ENCODE measurements at places on chromosomes 7 and 10.

- DNase-seq, result no peak
Observed at GRCh38 chr10:47035171-47035818, 124.1 kb downstream of the PTPN20 start.

- no peak for DNase-seq
Observed at GRCh38 chr7:142868986-142869415, 14.1 kb downstream of the EPHB6 start.

DNA sequence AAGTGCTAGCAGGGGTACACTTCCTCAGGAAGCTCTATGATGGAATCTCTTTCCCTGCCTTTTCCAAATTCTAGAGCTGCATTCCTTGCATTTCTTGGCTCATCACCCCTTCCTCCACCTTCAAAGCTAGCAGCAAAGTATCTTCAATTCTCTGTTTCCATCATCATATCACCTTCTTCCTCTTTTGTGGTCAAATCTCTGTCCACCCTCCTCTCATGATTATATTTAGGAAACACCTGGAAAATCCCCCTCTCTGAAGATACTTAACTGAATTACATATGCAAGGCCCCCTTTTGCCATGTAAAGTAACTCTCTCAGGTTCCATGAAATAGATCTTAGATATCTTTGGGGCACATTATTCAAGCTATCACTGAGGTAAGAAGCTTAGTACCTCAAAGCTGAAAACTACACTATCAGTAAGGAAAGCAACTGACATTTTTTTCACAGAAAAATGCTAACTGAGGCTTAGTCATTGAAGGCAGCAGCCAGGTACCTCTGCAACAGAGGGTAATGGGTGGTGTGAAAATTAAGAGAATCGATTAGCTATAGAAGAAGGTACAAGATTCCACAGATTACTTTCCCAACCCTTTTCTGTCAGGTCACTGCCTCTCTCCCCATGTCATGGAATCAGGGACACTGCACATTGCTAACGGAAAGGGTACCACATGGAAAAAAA is 197.3 kb downstream of the MACC1 start:
- no peak for DNase-seq

DNA sequence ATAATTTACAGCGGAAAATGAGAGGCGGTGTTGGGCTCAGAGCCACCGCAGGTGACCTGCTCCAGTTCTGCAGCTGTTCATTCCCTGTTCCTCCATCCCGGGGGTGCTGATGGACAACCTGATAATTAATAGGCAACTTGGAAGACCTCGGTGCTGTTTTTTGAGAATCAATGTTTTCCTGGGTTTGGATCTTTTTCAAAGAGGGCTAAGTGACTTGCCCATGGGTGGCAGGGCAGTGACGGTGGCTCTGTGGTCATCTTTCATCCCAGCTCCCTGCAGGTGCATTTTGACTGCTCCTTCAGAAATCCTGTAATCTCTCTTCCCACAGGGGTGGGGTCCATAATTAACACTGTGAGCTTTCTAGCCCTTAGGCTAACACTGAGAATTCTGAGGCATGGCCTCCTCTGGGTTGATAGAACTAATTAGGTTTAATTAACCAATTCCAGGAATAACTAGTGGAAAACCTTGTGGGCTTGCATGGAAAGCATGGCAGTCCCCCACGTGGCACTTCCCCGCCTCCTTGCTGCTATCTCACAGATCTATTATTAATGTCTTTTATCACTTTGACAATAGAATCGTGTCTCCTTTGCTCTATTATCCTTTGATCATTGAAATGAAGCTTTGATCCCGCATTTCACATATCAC is 217.9 kb downstream of the GLRX3 start:
- no peak for DNase-seq

DNA sequence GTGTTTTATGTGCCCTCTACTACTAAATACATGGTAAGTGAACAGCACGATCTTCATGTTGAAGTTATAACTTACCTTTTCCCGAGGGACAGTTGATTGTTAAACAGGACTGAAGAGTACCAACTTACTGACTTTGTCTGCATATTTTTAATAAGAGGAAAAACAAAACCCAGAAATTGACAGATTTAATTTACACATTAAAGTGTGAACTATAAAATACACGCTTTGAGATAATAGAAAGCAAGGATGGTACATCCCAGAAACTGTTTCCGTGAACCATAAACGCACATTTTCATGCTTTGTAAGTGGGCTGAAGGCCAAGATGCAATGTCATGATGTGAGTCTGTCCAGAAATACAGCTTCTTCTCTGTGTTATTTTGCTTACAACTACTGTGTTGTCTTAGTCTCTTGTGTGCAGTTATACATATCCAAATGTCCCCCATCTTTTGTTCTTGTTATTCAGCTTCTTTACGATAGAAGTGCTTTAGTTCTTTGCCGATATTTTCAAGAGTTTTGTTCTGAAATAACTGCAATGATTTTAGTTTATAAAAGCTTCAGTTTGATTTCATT is 190.1 kb downstream of the MLLT10 start:
- DNase-seq, result no peak

DNA sequence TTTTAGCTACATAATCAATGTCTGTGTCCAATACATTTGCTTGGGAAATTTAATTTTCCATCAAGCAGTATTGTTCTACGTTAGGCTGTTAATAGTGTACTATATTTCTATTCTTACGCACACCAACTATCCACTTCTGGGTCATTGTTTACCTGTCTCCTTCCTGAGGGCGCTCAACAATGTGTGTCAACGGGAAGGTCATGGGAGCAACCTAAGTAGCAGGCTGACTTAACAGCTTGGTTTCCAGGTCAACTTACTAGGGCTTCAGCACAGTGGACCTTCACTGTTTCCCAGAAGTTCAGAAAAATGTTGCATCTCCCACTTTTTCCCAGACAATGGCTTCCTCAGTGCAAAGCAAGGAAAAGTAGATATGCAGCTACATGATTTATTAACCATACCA is 13.7 kb downstream of the THSD7A start:
- DNase-seq, result no peak

DNA sequence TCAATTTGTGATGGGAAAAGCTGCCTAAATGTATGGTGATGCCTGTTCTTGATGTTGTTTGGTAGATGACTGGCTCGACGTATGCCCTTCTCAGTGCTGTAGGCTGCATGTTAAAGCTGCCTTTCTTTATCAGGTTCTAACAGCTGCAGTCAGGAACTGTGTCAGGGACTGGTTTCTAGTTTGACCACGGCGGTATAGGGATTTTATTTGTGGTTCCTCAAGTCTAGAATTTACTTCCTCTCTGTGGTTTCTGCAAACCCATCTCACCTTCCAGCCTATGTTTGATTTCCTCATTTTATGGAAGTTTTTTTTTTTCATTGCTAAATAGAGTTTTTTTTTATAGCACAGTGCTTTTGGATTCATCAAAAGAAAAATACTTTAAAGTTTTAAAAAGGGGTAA is 26.5 kb downstream of the LMTK2 start:
- DNase-seq, result no peak

DNA sequence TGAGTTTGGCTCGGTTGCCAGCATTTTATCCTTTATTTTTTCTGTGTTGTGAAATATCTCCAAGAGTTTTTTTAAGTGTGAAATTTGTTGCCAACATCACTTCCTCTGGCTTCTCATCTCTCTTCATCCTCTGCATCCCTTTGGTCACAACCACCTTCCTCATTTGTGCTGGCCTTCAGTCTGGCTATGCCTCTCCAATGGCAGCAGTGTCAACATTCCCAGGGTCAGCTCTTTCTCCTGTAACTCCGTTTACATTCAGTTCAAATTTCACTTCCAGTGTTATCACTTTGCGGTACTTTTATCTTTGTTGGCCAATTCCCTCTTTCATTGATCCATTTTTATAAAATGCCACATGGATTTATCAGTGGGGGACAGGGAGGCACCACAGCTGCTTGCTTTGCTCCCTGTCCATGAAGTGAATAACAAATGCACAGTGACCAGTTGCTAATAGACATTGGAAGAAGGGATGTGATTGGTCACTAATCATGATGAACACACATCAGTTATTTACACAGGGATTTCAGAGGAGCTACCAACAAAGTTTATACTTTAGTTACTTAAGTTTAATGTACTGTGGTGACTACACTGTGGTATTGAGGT is 311.4 kb upstream of the LRGUK start:
- no peak for DNase-seq

DNA sequence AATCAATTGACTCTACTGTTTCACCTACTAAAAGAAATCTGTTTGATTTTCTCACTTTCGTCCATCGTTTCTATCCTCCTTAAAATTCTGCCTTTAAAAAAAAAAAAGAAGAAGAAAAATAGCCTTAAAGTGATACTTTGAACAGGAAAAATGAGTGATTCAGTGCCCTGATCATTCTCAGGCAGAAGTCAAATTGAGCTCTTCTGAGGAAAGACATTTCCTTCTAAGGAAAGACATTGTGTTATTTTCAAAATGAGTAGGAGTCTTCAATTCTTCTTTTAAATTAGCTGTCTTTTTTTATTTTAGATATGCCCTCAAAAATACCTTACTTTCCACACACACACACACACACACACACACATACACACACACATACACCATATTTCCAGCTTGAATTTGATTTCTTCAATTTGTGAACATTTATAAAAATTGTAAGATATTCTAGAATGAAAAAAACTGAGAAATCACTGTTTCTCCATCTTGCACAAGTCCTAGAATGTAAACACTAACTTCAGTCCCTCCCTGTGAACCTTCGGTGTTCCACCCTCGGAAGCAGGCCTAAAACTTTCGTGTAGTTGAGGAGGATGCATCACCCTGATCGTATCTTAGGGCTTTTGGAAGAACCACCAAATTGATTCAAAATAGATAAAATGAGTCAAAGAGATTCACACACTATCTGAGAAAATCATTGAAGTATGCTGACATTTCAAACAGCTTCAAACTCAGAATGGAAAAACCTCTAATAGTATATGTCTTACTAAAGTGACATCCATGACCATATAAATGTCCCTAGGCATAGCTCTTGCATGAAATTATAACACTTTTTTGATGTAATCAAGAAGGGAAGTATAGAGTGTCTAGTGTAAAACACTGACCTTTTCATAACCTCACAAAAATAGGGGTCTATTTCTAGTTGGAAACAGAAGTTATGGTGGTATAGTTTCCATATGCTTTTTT is 270.8 kb downstream of the GATA3 start:
- no peak for DNase-seq

GRCh38 chr7:83306502-83306901 is 143.8 kb upstream of the PCLO start:
- no peak for DNase-seq

- DNase-seq, result no peak
Observed at GRCh38 chr7:2437136-2437535, 33.7 kb downstream of the CHST12 start.

DNA sequence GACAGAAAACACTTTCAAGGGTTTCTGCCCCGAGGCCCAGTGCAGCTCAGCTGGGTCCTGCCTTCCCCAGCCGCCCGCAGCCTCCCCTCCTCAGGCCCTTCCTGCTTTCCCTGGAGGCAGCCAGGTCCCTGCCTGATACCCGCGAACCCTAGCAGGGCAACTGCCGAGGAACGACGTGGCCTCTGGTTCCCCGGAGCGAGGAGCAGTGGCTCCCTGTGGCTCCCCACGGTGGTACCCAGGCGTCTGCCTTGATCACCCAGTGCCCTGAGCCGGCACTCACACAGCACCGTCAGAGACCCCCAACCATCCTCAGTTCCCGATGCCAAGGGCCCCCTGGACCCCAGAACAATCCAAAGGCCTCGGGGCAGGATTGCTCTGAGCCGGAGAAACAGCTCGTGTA is 58.3 kb downstream of the CFAP46 start:
- no peak for DNase-seq

DNA sequence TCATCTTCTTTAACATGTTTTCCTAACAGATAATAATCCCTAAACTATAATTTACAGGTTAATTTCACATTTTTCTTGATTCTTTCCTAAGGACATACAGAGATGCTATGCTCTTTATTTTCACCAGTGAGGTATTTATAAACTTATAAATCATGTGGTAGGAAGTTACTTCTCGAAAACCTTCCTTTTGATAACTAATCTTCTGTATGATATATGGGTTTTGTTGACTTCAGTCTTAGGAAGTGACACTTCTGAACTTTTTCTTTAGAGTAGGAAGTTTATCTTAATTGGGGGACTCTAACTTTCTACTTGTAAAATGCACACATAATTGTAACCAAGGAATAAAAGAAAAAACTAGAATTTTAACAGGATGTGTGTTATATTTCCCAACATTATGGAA is 9.8 kb upstream of the PNPLA8 start:
- no peak for DNase-seq

DNA sequence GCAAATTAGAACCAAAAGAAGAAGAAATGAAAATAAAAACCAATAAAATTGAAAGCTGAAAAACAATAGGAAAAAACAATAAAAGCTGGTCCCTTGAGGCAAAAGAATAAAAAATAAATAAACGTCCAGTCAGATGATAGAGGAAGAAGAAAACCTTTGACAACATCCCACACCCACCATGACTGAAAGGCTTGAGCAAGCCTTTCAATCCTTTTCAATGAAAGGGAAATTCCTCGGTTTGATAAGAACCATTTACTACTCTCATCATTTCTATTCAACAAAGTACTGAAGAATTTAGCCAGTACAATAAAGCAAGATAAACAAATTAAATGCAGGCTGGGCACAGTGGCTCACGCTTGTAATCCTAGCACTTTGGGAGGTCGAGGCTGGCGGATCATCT is 3.8 kb downstream of the SLC25A40 start:
- no peak for DNase-seq

DNA sequence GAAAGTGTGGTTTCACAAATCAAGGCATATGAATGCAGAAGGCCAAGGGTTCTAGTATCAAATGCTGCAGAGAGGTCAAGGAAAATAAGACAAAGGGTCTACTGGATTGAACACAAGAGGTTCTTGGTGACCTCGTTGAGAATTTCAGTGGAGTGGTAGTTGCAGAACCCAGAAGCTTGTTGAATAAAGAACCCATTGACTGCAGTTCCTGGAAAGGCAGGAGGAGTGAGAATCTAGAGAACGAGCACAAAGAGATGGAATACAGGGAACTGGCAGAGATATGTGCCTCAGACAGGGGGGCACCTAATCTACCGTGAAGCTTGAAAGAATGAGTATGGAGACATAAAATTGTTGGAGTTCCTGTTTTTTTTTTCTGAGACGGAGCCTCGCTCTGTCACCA is 3.5 kb upstream of the SEPTIN7 start:
- DNase-seq, result no peak

DNA sequence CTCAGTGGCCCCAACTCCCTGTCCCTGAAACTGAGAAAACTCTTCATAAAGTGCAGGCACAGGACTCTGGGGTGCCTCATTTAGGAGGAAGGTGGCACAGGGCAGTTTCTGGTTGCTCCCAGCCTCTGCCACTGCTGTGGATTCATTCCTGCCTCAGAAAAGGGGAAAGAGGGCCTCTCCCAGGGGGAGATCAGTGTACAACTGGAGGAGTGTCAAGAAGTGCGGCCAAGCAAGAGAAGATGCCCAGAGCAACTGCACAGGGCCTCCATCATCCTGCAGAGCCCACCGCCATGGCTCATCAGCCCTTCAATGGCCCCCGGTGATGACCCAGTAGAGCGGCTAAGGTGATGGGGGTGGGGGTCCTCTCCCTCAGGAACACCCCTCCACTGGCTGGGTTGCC is 150.3 kb downstream of the PLXNA4 start:
- DNase-seq, result no peak

- DNase-seq, result no peak
Observed at GRCh38 chr10:16905320-16905719, 88.1 kb upstream of the RSU1 start.

GRCh38 chr7:91266689-91267090 is 2.5 kb downstream of the FZD1 start:
- DNase-seq, result no peak

Data from HS-5 (cell line).